Transverse colon (tissue), 4 donors: ENCODE measurements at places on chromosomes 11 and 22.

DNA sequence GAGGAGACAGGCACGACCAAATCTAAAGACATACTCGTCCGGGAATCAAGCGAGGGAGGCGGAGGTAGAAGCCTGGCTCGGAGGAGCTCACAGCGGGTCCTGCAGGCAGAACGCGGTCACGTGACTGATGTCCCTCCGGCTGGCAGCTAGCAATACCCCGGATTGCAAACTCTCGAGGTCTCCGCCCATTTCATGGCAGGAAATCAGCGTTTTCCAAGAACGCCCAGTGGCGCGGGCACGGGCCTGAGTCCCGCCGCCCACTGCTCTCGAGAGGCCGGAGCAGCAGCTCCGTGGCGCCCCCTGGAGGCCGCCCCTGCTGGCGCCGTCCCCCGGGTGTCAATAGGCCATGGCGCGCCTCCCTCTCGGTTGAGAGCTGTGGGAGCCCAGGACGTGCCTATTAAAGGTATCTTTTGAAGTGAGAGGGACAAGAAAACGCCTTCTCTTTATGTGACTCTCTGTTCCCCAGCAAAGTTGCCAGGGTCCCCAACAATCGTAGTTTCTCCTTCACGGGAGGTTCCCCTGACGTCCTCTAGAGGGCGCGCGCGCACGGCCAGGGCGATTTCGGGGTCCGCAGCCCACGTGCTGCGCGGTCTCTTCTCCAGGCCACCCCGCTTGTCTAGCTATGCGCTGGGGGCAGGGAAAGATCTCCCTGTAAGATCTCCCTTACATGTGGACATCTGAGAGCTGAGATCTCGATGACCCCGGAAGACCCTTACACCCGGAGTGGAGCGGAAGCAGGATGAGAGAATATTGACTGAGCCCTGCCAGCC lies 37.3 kb upstream of the RBFOX2 start:
- peak; percentile 87 for DNase-seq

DNA sequence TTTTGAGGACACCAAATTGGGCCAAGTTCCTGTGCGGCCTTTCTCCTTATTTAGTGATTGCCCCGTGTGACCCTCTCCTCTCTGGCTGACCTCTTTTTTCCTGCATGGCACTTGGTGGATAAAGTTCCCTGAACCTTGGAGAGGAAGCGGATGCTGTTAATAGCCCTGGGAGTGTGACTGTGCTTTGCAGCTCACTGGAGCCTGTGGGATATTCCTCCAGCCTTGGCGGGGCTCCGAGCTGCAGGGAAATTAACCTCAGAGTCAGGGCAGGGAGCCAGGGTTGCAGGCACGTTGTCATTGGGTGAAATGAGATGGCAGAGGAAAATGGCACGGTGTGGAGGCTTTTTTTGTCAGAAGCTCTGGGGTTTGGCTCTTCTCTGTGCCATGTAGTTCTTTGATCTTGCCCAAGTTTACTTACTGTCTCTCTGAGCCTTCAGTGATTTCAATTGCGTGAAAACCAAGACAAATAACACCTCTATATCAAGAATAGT lies 965 bp downstream of the OR9Q1 start:
- DNase-seq, result peak; percentile 77

DNA sequence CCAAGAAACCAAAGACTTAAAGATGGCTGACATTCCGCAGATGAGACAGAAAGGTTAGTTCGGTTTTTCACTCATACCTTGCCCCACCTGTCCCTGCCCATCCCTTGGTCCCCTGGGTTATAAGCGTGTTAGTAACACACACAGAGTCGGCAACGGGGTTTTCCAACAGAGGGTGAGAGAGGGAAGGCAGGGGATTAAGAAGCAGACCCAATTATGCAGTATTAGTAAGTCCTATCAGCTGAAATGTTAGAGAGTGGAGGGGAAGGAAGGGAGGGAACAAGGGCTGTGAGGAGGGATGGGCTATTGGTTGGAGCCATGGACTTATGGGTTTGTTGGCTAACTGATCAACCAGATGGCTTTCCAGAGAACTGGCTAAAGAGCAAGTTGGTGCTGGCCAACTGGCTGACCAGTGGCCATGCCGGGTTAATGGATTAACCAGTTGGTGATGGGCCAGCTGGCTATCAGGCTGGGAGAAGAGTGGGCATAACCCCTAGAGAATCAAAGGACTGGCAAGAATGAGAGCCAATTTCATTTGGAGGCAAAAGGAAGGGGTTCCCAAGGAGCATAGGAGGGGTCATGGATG lies 45.5 kb downstream of the NRXN2 start:
- no peak for DNase-seq

DNA sequence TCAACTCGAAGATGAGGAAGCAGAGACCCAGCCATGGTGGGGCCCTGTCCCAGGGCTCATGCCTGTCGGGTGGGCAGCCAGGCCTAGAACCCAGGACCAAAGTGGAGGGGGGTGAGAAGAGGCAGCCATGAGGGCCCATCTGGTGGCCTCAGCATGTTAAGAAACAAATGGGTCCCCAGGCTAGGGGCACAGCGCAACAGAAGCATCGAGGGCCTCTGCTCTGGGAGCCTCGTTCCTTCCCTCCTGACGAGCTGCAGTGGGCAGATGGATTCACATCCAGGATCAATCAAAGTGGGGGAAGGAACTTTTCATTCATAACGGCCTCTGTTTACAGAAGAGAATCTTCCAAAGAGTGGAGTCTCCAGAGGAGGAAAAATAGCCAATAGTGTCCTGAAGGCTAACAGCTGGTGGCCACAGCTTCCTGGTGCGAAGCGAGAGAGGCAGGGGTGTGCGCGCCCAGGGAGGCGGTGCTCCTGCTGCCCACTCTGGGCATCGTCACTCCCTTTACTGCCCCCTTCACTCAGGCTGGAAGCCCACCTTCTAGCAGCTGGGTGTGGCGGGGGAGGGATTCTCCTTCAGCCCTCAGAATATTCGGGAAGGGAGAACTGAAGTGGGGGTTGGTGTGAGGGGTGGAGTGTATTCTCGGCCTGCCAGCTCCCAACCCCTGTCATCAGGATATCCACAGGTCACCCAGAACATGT lies 4.3 kb downstream of the CBX7 start:
- DNase-seq, result no peak

DNA sequence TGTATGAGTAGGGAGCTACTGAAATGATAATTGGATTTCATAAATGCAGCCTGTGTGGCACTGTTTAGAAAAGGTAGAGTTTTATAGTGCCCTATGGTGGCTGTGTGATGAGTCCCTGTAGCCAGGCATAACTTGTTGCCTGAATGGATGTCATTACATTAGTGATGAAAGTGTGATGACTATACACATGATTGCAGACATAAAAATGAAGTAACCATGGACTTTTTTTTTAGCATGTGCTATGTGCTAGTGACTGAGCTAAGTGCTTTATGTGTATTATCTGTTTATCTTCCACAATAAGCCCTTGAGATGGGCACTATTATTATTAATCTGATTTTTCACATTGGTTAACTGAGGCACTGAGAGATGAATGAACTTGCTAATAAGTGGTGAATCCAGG lies 13.5 kb upstream of the GRAMD1B start:
- no peak for DNase-seq

GRCh38 chr11:62242021-62242420 lies at the start of gene SCGB1D2:
TSS of gene SCGB1D2 (plus strand) at chr11:62242239. CDS start at chr11:62242308, 69 bp downstream.
- DNase-seq, result no peak

- no peak for DNase-seq
Observed at GRCh38 chr22:30855677-30856518, 112.7 kb downstream of the MORC2 start.

DNA sequence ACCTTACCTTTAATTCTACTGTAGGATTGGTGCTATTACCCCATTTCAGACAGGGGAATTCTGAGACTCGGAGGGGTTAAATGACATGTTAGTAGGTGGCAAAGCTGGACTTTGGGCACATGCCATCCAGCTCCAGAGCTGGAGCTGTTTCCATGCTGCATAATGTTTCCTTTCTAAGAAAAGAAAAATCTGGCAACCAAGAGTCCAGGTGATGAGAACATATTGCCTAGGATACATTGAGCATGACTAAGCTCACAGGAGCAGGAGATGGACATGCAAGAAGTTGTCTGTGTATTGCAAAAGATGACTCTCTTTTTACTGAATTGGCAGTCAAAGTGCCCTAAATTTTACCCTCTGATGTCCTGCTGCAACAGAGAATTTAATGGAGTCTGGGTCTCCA lies 150.8 kb upstream of the SYT13 start:
- DNase-seq, result no peak

DNA sequence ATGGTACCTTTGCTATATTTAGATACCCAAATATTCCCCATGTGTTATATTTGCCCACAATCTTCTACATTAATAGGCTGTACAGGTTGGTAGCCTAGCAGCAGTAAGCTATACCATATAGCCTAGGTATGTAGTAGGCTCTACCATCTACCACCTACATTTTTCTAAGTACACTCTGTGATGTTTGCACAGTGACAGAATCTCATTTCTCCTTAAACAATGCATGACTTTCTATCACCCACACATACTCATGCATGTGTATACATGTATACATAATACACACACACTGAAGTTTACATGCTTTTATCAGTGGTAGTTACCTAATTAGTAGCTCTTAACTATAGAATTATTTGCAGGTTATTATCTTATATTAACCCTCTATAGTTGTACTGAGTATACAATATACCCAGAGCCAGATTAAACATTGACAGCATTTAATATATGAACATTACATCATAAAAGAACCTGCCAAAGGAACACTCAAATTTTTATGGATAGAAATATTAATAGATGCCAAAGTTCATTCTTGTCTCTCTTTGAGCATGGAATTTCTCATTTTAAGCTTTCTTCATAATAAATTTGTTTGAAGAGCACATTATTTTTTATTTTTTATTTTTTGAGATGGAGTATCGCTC lies 51.4 kb downstream of the ELP4 start:
- DNase-seq, result no peak

DNA sequence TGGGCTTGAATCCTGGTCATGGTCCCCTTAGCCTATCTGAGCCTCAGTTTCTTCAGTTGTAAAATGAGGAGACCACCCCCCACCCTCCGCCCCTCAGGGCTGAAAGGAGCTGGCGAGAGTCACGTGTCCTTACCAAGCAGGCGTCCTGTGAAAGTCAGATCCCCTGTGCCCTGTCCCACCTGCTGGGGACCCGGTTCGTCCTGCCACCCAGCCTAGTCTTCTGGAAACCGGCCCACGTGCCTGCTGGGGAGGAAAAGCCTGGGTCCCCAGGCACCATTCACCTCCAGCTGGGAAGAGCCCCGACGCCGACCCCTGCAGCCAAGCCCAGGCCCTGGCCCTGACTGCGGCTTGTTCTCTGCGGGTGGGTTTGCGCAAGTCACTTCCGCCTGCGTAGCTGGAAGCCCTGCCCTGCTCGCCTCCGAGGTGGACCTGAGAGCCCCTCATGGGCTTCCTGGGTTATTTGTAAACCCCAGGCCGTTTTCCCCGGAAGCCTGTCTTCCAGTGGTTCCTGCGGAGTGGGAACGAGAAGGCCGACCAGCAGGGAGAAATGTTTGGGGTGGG lies 679 bp upstream of the SSH3 start:
- DNase-seq, result peak; percentile 69

- no peak for DNase-seq
Observed at GRCh38 chr11:83726316-83726715, 440.1 kb upstream of the CCDC90B start.

- DNase-seq, result peak; percentile 14
Observed at GRCh38 chr11:110130642-110131238, 37.5 kb downstream of the ZC3H12C start.

DNA sequence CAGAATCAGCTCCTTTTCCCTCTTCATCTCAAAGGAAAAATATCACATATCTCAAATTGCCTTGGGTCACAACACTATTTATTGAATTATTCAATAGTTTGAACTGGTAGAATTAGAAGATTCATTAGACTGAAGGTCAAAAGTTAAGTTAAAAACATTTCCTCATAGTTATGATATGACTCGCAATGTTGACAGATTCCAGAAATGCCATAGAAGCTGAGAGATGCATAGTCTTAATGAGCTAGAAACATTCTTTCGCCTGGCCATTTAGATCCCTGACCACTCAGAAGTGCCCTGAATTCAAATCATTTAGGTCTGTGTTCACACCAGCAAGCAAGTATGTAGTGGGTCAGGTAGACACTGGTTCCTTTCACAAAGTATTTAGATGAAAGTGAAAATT lies 44.4 kb downstream of the FAT3 start:
- DNase-seq, result no peak

GRCh38 chr22:37664249-37665101 lies 6.0 kb downstream of the PDXP start:
- peak; percentile 62 for DNase-seq

GRCh38 chr22:43427296-43428004 lies 15.6 kb downstream of the MPPED1 start:
- no peak for DNase-seq

DNA sequence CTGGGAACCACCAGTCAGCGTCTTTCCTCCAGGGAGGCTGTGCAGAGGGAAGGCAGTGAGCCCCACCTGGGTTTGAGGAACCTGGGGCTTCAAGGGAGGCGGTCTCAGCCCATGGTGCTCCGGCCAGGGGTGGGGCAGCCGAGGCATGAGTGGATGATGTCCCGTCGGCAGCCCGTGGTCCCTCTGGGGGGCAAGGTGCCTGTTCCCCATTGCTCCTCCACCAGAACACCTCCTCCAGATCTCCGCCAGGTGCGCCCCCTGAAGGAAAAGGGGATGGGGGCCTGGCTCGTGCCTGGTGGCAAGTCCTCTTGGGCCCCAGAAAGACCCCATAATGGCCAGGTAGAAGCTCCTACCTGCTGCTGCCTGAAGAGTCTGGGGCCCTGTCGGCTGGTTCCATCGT lies 94.1 kb downstream of the KCNQ1 start:
- DNase-seq, result peak; percentile 4

- DNase-seq, result no peak
Observed at GRCh38 chr11:75462117-75462653, 29.2 kb upstream of the KLHL35 start.
